M059J (cell line): ENCODE measurements at places on chromosomes 4 and X. TPM values are rescaled to one million over a fixed set of nuclear protein-coding genes. Genes with fewer than 3 reads are reported as not detected.

- peak; percentile 30 for DNase-seq
Measured at GRCh38 chrX:3680459-3680858, 33.0 kb downstream of the PRKX start.

DNA sequence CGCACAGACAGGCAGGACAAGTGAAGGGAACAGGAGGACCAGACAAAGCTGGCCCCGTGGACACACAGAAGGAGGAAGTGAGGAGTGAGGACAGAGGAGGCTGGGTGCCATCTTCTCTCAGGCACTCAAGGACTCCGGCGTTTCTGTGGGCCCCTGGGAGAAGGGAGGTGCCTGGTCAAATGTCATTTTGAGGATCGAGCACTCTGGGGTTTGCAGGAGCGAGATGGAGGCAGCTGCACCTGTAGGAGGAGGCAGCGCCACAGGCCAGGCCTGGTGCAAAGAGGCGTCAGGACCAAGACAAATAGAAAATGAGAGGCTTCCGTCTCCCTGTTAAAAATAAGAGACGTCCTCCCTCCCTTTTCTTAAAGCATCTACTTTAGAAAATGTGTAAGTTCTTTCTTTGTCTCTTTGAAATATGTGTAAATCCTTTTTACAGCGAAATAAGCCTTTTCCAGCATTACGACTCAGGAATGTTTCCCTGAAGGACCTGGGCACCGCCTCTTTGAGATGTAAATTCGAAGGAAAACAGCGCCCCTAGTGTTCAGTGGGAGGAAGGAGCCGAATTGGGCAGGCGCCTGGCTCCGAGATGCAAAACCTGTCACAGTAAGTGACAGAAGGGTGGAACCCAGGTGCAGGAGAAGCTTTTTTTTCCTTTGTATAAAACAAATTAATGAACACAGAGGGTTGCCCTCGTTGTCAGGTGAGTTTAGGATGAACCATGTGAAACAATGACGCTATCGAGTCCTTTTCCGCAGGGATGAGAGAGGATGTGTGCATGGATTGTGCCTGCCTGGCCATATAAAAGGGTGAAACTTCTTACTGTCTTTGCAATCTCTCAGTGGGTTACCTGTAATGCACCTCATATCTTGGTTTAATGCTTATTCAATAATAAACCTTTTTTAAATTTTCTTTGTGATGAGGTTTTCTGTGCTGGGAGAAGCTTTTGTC is 1.4 kb upstream of the C4orf50 start:
- peak; percentile 40 for DNase-seq

DNA sequence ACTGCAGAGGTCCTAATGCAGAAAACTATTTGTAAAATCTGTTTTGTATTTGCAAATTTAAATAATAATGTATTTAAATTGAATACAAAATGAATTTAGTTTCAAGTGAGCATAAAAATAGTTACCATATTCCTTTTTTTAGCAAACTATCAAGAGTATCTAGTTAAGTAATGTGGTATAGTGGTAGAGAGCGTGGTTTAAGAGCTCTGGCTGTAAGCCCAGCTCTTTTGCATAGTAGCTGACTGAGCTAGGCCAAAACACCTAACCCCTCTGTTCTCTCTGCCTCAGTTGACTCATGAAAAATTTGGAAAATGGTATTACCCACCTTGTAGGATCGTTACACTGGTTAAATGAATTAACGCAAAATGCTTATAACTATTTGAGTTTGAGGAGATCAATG is 18.1 kb upstream of the ADAD1 start:
- DNase-seq: no peak

- peak; percentile 77 for DNase-seq
Measured at GRCh38 chr4:10584042-10584441, 100.5 kb downstream of the CLNK start.

GRCh38 chr4:69776696-69777095 is 16.3 kb upstream of the SULT1B1 start:
- no peak for DNase-seq

GRCh38 chr4:101944649-101945048 is 154.1 kb downstream of the BANK1 start:
- DNase-seq: peak; percentile 5

GRCh38 chrX:140917354-140918115 is 84.9 kb upstream of the SPANXB1 start:
- no peak for DNase-seq

DNA sequence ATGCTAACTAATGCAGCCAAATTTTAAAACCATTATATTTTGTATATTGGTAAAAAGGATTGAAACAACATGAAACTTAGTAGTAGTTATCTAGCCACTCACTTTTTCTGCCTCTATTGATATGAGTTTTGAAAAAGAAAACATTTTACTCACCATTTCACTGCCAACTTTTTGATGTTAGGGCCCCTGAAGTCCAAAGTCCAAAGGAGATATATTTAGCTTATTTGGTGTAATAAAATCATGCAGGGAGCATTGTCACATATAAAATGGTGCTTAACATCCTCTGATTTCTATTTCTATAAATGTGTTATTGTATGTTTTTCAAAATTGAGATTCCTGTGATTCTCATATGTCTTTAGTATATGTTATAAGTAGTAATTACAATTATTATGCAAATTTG is 24.5 kb upstream of the CXCL3 start:
- DNase-seq: no peak

DNA sequence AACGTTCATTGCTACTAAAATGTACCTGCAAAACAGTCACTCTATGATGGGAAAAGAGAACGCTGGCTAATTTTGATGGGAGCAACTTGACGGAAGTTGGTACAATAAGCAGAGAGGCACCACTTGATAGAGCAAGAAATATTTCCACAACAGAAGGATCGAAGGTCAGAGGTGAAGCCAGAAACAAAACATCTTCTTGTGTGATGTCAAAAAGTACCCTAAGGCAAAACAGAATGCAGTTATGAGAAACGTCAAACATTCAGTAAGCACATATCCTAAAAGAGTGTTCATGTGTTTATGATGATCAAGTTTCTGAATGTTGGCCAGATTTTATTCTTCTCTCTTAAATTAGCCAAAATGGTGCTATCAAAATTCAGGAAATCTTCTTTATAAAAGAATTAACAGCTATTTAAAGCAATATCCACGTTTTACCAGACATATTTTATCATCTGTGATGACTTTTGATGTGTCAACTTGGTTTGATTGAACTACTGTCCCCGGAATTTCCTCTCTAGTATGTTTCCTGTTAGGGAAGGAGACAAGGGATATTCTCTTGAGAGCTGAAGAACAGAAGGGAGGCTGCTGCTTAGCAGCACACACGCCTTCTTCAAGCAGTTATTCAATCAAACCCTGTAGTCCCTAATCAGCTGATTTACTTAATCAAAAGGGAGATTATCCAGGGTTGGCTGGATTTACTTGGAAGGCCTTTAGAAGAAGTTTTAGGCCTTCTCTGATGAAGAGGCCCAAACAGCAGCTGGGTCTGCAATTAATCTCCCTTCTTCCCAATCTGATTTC is 15.7 kb downstream of the AASDH start:
- DNase-seq: no peak

DNA sequence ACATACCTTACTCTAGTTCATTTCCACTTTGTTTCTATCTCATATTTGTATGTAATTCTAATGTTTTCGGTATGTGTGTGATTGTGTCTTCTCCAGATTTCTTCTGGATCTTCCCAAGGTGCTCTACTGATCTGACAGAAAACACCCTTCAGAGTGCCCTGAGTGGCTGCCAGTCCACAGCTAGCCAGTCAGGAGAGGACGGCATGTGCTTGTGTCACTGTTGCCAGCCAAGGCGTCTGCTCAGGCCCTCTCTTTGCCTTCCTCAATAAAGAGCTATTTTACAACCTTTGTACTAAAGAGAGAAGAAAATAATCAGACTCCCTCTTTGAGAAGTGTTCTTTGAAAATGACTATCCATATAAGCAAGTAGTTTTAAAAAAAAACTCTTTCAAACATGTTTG is 29.0 kb downstream of the CD99L2 start:
- no peak for DNase-seq

DNA sequence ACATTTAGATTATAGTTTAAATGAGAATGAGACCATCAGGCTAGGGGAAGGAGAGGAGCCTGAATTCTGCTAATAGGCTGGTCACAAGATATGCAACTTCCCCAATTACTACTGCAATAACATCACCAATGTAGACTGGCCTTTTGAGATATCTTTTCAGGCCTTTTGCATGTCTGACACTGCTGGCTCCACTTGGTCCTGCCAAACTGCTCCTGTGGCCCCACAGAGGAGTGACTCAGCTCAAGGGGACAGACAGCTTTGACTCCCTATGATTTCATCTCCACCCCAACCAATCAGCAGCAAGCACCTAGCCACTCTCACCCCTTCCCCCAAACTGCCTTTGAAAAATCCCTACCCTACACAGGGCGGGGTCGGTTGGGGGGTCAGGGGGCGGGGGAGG is 22.8 kb downstream of the GPRIN3 start:
- DNase-seq: peak; percentile 37

DNA sequence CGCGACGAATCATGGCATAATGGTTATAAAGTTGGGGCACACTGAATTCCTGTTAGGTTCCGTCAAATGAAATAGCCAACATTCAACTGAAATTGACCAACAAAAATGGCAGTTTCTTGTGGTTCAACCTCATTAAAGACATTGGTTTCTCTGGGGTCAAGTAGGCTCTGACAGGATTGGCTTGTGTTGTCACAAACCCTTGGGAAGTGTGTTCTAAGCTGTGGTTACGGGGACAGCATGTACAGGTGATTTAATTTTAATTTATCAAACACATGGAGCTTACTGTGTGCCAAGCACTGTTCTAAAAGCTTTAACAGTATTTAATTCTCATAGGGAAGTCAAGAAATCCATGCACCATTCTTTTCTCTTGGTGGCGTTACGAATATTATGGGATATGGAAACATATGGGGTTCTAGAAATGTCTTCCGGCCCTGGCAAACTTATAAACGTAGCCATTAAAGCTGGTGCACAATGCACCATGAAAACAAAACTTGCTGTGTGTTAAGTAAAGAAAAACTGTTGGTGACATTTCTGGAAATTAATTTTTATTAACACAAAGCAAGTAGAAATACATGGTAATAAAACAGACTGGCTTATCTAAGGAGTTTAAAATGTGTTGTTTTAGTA is 891 bp downstream of the XK start:
- no peak for DNase-seq

- DNase-seq: no peak
Measured at GRCh38 chr4:14897217-14897616, 105.1 kb upstream of the CPEB2 start.

DNA sequence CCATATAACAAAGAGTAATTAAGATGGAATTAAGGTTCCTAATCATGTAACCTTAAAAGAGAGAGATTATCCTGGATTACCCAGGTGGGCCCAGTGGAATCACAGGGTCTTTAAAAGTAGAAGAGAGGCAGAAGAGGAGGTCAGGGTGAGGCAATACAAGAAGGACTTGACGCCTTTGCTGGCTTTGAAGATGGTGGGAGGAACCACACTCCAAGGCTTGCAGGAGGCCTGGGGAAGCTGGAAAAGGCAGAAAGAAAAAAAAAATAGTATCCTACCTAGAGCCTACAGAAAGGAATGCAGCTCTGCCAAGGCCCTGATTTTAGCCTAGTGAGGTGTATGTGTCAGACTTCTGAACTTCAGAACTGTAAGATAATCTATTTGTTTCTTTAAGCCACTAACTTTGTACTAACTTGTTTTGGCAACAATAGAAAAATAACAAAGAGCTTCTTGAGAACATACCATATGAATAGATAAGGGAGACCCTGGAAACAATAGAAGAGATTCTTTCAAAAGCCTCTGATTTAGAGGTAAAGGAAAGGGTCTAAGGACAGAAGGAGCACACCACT is 229.9 kb upstream of the TTC29 start:
- no peak for DNase-seq

DNA sequence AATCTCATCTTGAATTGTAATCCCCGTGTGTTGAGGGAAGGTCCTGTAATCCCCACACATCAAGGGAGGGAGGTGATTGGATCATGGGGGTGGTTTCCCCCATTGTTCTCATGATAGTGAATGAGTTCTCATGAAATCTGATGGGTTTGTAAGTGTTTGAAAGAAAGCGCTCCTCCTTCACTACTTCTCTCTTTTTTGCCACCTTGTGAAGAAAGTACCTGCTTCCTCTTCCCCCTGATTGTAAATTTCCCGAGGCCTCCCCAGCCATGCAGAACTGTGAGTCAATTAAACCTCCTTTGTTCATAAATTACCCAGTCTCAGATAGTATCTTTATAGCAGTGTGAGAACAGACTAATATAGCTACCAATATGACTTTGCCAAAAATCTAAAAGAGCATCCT is 41.1 kb downstream of the GBA3 start:
- no peak for DNase-seq

DNA sequence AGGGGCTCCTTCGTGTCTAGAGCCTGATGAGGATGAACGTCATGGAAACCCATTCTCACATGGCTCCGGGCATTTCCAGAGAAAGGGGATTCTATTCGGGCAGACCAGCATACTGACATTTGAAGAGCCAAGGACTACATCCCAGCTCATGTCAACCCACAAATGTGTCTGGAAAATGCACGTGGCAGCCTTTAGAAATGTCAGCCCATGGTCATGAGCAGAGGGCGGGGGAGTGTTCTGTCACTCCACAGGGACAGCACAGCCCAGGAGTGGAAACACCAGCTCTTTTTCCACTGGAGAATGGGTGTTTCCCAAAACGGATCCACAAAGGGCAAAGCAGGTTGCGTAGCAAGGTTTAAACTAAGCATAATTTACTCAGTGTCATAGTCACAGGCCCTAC is 207.0 kb downstream of the BCOR start:
- no peak for DNase-seq

GRCh38 chr4:109764789-109765402 is 35.0 kb upstream of the PLA2G12A start:
- no peak for DNase-seq

DNA sequence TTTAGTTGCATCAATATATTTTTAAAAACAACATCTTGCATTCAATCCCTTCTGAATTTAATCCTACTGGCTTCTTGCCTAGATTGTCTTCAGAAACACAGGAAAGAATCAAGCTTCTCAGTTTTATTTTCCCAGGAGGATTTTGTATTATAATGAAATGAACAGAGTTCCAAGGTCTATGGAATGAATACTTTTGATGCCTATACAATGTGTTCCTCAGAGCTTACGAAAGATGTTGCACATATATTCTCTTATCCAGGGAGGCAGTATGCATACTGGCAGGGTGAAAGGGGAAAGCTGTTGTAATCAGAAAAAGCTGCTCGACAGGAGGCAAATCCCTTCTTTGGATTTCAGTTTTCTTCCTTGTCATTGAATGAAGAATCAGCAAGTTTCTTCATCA is 8.8 kb downstream of the TMPRSS11D start:
- no peak for DNase-seq

CFAP97 gene
- 15.3 and 20.4 TPM in 2 replicates for total RNA-seq

TEC gene
- 0.12 and 0.81 TPM in 2 replicates for total RNA-seq

NXF2 gene
- total RNA-seq: 0.42 TPM in 1 of 2 replicates, not detected in the other

ALG13 gene
- 26.9 and 53.0 TPM in 2 replicates for total RNA-seq

NDP gene
- 29.2 and 39.7 TPM in 2 replicates for total RNA-seq

ATP6AP2 gene
- total RNA-seq: 205 and 228 TPM in 2 replicates

RAI2 gene
- not detected in 2 replicates for total RNA-seq

ZMAT1 gene
- total RNA-seq: 0.62 and 0.86 TPM in 2 replicates

RTL5 gene
- total RNA-seq: 0.12 and 0.39 TPM in 2 replicates

PNMA5 gene
- not detected in 2 replicates for total RNA-seq

ACTRT1 gene
- total RNA-seq: not detected in 2 replicates

PASD1 gene
- total RNA-seq: 0.12 and 0.27 TPM in 2 replicates

YY2 gene
- 0.54 and 1.1 TPM in 2 replicates for total RNA-seq

DCAF12L1 gene
- not detected in 2 replicates for total RNA-seq

FGG gene
- total RNA-seq: not detected in 2 replicates
